ENCODE measurements at places on chromosomes 13 and 19.

GRCh38 chr13:112561478-112561877 lies 26.5 kb downstream of the TUBGCP3 start:
- no peak for DNase-seq

- DNase-seq, result no peak
Measured at GRCh38 chr13:93116809-93117208, 109.8 kb upstream of the GPC6 start.

DNA sequence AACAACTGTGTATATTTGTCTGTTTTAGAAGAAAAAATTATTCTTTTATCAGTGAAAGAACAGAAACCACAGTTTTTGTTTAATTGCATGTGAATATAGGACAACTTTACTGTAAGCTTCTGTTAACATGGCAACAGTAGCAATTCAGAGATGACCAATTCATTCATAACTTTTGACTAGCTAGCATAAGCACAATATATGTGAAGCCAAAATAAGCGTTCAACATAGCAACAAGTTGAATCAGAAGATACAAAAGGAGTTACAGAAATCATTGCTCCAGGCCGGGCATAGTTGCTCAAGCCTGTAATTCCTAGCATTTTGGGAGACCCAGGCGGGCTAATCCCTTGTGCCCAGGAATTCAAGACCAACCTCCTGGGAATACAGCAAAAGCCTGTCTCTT lies 197.1 kb upstream of the GPC6 start:
- DNase-seq, result no peak

GRCh38 chr13:34555988-34556387 lies 386.1 kb upstream of the NBEA start:
- no peak for DNase-seq

DNA sequence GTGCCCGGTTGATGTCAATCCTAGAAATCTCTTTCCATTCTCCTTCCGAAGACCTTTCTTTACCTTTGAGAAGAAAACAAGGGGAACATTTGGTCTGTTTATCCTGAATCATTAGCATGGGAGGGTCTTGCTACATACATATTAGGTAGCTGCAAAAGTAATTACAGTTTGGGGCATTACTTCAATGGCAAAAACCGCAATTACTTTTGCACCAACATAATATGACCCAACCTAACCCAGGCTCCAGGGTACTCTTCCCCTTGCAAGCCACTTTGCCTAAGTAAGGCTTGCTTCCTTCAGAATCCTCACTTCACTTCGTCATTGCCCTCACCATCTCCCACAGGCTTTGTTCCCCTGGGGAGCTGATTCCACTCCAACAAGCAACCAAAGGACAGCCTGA lies 662.7 kb downstream of the DIAPH3 start:
- DNase-seq, result no peak

GRCh38 chr19:51161266-51161665 lies 19.2 kb downstream of the SIGLEC7 start:
- DNase-seq, result no peak

DNA sequence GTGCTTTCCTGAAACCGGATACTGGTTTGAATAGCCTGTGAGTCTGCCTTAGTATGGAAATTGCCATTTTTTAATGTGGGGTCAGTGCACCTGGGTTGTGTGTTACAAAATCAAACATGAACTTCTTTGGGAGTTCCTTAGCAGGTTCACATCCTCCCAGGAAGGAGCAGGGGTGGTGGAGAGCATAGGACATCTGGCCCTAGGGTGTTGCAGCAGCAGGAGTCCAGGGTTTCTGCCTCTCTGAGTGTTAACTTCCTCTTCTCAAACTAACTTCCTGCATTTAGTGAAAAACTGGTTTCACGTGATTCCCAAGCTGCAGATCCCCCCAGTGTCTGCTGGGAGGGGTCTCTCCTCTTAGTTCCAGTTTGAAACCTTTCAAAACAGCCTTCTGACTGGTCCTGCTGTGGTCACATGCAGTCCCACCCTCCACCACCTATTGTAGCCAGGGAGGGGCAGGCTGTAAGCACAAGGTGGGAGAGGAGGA lies 7.2 kb downstream of the RNASEH2B start:
- DNase-seq, result peak; percentile 79
